Ovary (tissue), 10 donors: ENCODE measurements at places on chromosomes 11 and 22. TPM values are rescaled to one million over a fixed set of nuclear protein-coding genes. Genes with fewer than 3 reads are reported as not detected.

GRCh38 chr11:8642196-8642841, 40.1 kb downstream of the TRIM66 start:
- H3K36me3 ChIP-seq, result no peaks in the 10 kb centered on the region
- no peak overlapping the region for H3K4me3 ChIP-seq
- no peaks in the 10 kb centered on the region for H3K4me1 ChIP-seq
- H3K27me3 ChIP-seq, result no peaks in the 10 kb centered on the region
- DNase-seq, result no peak

DNA sequence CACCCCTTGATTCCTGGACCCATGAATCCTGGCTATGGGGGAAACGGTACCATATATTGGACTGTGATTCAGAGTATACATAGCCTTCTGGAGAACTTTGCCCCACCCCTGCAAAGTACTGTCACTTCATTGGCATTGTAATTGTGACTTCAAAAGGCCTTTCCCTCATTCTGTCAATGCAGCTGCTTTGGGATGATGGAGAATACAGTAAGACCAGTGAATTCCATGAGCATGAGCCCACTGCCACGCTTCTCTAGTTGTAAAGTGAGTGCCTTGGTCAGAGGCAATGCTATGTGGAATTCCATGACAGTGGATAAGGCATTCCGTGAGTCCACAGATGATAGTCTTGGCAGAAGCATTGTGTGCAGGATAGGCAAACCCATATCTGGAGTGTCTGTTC, 25.7 kb upstream of the MSANTD2 start:
- no peak for DNase-seq
- no peaks in the 10 kb centered on the region for H3K36me3 ChIP-seq
- no peaks in the 10 kb centered on the region for H3K4me1 ChIP-seq

DNA sequence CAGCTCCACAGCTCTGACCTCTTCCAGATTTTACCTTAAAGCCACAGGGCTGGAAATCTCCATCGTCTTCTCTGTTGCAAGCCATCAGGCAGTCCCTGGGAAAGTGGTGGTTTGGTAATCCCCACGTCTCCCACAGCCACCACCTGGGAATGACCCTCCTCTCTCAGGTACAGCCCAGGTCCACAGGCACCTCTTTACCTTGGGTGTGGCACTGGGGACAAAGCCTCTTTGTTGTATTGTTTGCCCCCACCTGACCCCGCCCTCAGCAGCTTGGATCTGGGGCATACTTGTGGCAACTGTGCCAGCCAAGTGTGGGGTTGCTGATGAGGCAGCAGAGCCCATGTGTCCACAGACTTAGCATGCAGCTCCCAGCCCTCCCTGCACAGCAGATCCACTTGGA, 77.6 kb downstream of the LRRC32 start:
- H3K36me3 ChIP-seq, result no peaks in the 10 kb centered on the region
- DNase-seq, result no peak
- H3K27ac ChIP-seq, result no peak overlapping the region
- H3K4me1 ChIP-seq, result no peaks in the 10 kb centered on the region
- no peaks in the 10 kb centered on the region for H3K27me3 ChIP-seq

DNA sequence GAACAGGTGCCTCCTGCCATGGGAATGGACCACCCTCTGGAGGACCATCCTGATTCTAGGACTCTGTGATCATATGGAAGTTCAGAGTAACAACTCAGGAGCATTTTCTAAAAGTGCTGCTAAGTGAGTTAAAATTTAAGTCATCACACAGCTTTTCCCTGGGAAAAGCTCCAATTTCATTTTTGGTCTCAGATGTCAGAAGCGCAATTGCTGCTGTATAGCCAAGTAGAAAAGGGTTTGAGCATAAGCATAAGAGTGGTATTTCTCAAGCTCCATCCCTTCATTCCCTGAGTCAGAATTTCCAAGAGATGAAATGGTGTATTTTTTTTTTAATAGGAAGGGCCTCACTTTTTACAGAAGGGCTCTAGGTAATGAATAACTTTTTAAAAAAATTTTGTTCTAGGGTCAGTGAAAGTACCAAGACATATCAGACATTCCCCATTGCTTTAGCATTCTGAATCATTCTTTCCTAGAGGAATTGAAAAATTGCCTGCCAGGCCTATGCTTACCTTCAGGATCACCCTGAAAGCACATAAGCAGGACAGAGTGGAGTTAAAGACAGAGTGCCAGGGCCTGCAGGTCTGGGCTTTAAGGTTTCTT, 564.5 kb upstream of the ISX start:
- no peaks in the 10 kb centered on the region for H3K27me3 ChIP-seq
- H3K4me1 ChIP-seq, result no peaks in the 10 kb centered on the region
- H3K36me3 ChIP-seq, result no peaks in the 10 kb centered on the region
- H3K4me3 ChIP-seq, result no peak overlapping the region

DNA sequence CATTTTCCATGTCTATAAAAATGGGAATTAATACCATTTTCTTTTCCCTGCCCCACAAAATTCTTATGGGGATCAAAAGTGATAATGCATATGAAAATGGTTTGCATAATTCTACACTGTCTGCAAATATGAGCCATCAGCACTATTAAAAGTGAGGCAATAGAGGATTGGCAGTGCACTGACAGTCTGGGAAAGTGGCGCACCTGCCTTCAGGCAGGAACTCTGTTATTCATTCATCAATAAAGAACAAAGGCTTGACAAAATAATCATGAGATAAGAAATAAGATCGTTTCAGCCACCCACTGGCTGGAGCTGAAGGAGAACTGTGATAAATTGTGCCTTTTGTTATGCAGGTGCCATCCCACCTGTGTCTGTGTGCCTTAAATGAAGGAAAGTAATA, 49.5 kb downstream of the ARFGAP2 start:
- H3K36me3 ChIP-seq, result no peaks in the 10 kb centered on the region
- H3K4me1 ChIP-seq, result no peaks in the 10 kb centered on the region
- no peak for DNase-seq
- no peak overlapping the region for H3K4me3 ChIP-seq

ST14 gene
- total RNA-seq, result 6.6 TPM

VSIG2 gene
- total RNA-seq, result not detected

HEPACAM gene
- total RNA-seq, result not detected
